ENCODE measurements at places on chromosomes 5 and 9. TPM values are rescaled to one million over a fixed set of nuclear protein-coding genes. Genes with fewer than 3 reads are reported as not detected.

Gene GKAP1
- total RNA-seq, result 0.50 TPM

Gene NRARP
- 0.20 TPM for total RNA-seq

Gene AQP7
- not detected for total RNA-seq

Gene FRMPD1
- total RNA-seq, result not detected

Gene CA9
- total RNA-seq, result 181 TPM

Gene ADRA1B
- total RNA-seq, result 0.26 TPM

Gene FSTL4
- 0.07 TPM for total RNA-seq

Gene SCGB3A2
- not detected for total RNA-seq

Gene PAXX
- 8.0 TPM for total RNA-seq

Gene NDUFS4
- total RNA-seq, result 76.0 TPM

Gene FAM78A
- 0.69 TPM for total RNA-seq

Gene ARAP3
- 4.8 TPM for total RNA-seq

Gene MAPK9
- 23.2 TPM for total RNA-seq

Gene NEUROG1
- total RNA-seq, result not detected
